ENCODE measurements at places on chromosomes 2 and 18. TPM values are rescaled to one million over a fixed set of nuclear protein-coding genes. Genes with fewer than 3 reads are reported as not detected.

Gene TFPI
- total RNA-seq, result 52.9 TPM

GRCh38 chr18:13712400-13713131 lies 13.8 kb downstream of the FAM210A start:
- no peak overlapping the region for H3K4me3 ChIP-seq
- H3K27me3 ChIP-seq, result no peaks in the 10 kb centered on the region
- no peak overlapping the region for H3K27ac ChIP-seq
- no peak for DNase-seq
- H3K36me3 ChIP-seq, result no peaks in the 10 kb centered on the region
- H3K4me1 ChIP-seq, result peaks cover 4% of the 10 kb centered on the region

DNA sequence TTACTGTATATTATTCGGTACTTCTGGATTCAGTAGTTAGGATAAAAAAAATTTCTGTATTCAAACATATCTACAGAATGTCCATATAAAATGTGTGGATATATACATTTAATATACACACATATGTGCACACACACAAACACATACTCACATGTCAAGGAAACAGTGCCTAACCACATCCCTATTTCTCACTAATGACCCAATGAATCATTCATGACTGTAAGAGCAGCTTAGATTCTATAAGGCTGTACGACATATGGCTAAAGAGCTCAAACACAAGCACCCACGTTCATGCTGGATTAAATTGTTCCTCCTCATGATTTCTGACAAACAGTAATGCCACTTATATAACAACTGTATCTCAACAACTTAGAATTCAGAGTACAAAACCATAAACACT lies 457.3 kb downstream of the ADCYAP1 start:
- no peaks in the 10 kb centered on the region for H3K27me3 ChIP-seq
- no peak for DNase-seq
- no peak overlapping the region for H3K4me3 ChIP-seq

DNA sequence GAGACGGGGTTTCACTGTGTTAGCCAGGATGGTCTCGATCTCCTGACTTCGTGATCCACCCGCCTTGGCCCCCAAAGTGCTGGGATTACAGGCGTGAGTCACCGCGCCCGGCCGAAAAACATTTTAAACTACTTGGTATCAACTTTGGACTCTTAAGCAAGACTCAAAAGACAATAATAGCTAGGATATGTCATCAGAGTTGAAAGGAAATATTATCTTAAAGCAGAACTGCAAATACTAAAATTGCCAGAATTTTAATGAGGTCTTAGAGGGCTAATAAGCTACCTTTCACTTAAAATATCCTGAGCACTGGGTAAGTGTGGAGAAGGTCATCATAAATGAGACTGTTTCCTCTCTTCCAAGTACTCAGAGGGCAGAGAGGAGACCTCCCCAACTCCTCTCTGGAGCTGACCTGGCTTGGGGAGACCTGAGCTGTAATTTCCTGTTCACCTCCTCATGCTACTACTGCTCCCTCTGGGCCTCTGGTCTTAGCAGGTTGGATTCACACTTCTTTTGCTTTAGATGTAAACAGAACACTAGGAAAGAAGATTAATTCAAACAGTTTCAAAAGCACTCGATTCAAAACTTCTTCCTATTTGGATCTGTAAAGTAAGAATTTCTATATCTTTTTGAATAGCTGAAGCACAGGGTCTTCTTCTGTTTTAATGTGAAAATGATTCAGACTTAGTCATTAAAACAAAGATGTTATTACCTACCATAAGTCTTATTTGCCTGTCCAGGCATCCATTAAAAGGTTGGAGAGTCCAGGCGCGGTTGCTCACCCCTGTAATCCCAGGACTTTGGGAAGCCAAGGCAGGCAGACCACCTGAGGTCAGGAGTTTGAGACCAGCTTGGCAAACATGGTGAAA lies 16.5 kb downstream of the CNRIP1 start:
- H3K27me3 ChIP-seq, result no peaks in the 10 kb centered on the region
- DNase-seq, result no peak
- H3K4me3 ChIP-seq, result no peak overlapping the region
- no peaks in the 10 kb centered on the region for H3K4me1 ChIP-seq
- H3K36me3 ChIP-seq, result no peaks in the 10 kb centered on the region

DNA sequence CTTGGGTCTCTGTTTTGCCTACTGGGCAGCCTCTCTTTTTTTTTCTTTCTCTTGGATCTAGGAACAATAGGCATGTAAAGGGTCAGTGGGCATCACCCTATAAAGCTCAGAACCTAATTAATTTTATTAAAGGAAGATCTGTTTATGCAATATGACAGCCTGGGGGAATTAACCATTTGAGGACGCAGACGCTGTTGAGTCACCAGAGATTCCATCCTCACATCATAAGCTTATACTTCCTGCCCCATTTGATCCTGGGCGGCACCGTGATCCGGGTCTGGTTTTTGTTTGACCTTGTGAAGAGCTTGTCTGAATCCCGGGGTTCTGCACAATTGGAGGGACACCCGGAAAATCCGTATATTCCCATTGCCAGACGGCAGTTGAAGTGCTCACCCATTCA lies 16.8 kb upstream of the BCL11A start:
- DNase-seq, result no peak
- H3K4me1 ChIP-seq, result peaks cover 3% of the 10 kb centered on the region
- H3K27ac ChIP-seq, result no peak overlapping the region
- peaks cover 52% of the 10 kb centered on the region for H3K27me3 ChIP-seq

Gene VPS4B
- 65.5 TPM for total RNA-seq

Gene MC5R
- 0.26 TPM for total RNA-seq

DNA sequence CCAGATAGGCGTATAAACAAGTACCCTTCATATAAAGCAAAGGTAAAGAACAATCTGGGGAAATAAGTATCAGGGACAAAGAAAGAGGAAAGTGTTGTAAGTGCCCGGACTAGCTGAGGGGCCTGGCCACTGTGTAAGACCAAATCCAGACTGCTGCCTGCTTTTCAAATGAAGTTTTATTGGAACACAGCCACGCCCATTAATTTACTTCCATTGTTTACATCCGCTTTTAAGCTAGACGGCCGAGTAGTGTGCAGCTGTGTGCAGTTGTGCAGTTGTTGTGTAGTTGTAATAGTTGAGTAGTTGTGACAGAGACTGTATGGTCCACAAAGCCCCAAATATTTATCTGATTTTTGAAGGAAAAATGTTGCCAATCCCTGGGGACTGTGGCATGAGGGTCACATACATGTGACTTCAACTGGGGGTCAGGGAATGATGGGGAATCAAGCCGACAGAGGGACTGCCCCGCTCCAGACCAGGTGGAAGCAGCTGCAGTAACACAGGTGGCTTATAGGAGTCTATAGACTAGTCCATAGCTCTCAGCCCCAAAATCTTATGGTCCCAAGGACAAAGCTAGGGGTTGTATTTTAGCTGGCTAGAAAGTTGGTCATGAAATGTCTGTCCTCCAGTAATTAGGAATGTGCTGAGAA lies 30.0 kb downstream of the FHL2 start:
- no peak overlapping the region for H3K27ac ChIP-seq
- H3K36me3 ChIP-seq, result peaks cover 80% of the 10 kb centered on the region

- no peak overlapping the region for H3K4me3 ChIP-seq
- H3K4me1 ChIP-seq, result peaks cover 10% of the 10 kb centered on the region
- DNase-seq, result no peak
- no peaks in the 10 kb centered on the region for H3K27me3 ChIP-seq
- H3K36me3 ChIP-seq, result peaks cover 5% of the 10 kb centered on the region
- H3K27ac ChIP-seq, result no peak overlapping the region
These were observed 61.2 kb upstream of the B3GNT7 start for GRCh38 chr2:231334179-231334930.

GRCh38 chr2:223989856-223990232 lies 32.6 kb downstream of the MRPL44 start:
- no peaks in the 10 kb centered on the region for H3K4me1 ChIP-seq
- H3K36me3 ChIP-seq, result no peaks in the 10 kb centered on the region
- no peak overlapping the region for H3K27ac ChIP-seq

Gene RPRM
- total RNA-seq, result 0.53 TPM

DNA sequence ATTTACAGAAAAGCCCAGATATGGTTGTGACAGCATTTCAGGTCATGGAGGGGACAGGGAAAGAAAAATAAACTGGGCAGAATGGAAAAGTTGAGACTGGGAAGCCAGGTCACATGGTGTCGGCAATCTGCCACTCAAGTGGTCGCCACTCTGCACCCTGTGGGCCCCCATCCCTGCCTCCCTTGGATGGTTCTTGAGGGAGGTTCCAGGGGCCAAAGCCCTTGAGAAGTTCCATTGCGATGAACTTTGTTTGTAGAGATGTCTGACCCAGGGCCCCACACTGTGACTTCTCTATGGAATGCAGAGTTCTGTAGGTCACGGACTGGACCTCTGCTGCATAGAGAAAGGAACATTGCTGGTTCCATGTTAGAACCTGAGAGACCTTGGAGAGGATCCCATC lies 105.7 kb upstream of the SLC14A2 start:
- no peaks in the 10 kb centered on the region for H3K4me1 ChIP-seq
- no peak overlapping the region for H3K27ac ChIP-seq
- peaks cover 9% of the 10 kb centered on the region for H3K27me3 ChIP-seq
- DNase-seq, result no peak

GRCh38 chr2:30688956-30689401 lies 118.3 kb downstream of the CAPN13 start:
- no peaks in the 10 kb centered on the region for H3K4me1 ChIP-seq
- H3K27ac ChIP-seq, result no peak overlapping the region
- H3K4me3 ChIP-seq, result no peak overlapping the region

DNA sequence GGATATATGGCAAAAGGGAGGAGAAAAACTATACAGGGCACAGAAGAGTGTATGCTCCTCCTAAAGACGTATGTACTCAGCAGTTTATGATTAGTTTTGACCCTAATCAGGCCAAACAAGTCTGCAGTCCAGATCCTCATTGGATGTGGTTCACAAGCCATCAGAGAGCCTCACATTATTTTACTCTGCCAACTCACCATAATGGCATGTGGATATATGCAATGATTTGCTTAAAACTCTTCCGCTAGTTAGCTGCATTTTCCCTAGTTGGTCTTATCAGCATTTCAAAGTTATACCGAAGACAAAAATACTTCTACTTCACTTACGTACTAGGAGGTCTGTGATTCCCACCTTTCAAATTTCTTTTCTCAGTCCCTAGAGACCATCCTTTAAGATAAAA lies 198.4 kb downstream of the CMPK2 start:
- no peaks in the 10 kb centered on the region for H3K36me3 ChIP-seq
- no peaks in the 10 kb centered on the region for H3K27me3 ChIP-seq
- peak; percentile 55 for DNase-seq
- no peaks in the 10 kb centered on the region for H3K4me1 ChIP-seq
- no peak overlapping the region for H3K27ac ChIP-seq

- no peaks in the 10 kb centered on the region for H3K4me1 ChIP-seq
- no peak overlapping the region for H3K27ac ChIP-seq
- no peak for DNase-seq
- H3K36me3 ChIP-seq, result no peaks in the 10 kb centered on the region
These were observed 193.2 kb upstream of the HS6ST1 start for GRCh38 chr2:128511731-128512378.

GRCh38 chr2:222738312-222738711 lies 66.9 kb downstream of the MOGAT1 start:
- no peaks in the 10 kb centered on the region for H3K27me3 ChIP-seq
- H3K36me3 ChIP-seq, result no peaks in the 10 kb centered on the region
- H3K4me1 ChIP-seq, result no peaks in the 10 kb centered on the region

- no peaks in the 10 kb centered on the region for H3K27me3 ChIP-seq
- H3K4me1 ChIP-seq, result peaks cover 5% of the 10 kb centered on the region
- no peak overlapping the region for H3K27ac ChIP-seq
- DNase-seq, result no peak
These were observed 59.7 kb downstream of the POLE4 start for GRCh38 chr2:75018162-75018561.

GRCh38 chr18:48590678-48591077 lies 51.8 kb downstream of the CTIF start:
- peaks cover 16% of the 10 kb centered on the region for H3K4me1 ChIP-seq
- H3K36me3 ChIP-seq, result no peaks in the 10 kb centered on the region
- peak overlapping the region; percentile 36 for H3K27ac ChIP-seq
- H3K27me3 ChIP-seq, result no peaks in the 10 kb centered on the region
- no peak overlapping the region for H3K4me3 ChIP-seq
- DNase-seq, result peak; percentile 82

DNA sequence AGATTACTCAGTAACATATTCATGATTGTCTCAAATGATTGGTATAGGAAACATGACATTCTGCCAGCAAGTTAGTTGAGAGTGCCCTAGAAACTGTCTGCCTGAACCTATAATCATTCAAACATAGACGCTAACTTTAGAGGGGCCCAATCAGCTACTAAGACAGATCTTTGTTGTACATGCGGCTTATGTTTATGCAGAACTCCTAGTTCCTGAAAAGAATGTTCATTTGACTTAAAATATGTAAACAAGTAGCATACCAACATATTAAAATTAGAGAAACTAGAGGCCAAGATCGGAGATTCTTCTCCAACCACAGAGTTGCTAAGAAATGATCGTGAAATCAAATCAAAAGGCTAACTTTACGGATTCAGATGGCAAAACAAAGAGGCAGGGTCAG lies 4.2 kb upstream of the METAP1D start:
- no peak overlapping the region for H3K4me3 ChIP-seq
- peaks cover 4% of the 10 kb centered on the region for H3K4me1 ChIP-seq
- H3K27ac ChIP-seq, result no peak overlapping the region
- DNase-seq, result no peak

Gene HOXD8
- total RNA-seq, result not detected

DNA sequence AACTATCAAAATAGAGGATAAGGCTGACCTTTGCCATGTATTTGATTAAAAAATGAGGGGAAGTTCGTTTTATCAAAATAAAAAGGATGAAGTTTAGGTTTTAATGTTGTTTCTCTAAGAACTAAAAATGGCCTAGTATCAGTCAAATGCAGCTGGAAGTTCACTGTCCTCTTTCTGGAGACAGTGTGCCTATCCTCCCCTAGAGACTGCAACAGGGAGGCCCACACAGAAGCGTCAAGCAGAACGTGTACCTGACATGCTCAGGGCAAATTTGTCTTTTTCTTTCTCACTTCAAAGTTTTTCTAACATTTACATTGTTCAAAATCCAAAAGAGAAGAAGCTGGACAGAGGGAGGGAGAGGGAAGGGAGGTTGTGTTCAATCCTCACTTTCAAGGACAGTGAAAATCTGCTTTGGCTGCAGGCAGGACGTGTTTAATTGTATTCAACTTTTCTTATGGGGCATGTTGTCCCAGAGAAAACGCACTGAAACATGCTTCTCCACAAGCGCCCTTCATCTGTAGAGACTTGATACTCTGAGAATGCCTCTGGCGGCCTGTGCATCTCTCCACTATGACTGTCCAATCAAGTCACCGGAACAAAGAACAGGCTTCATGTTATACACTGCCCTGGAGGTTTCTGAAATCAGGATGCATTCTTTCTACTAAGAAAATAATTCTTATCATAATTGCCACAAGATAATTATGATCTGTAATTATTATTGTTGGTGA lies 65.1 kb downstream of the FAM210A start:
- H3K27ac ChIP-seq, result no peak overlapping the region
- H3K36me3 ChIP-seq, result no peaks in the 10 kb centered on the region
- DNase-seq, result no peak
- H3K4me1 ChIP-seq, result no peaks in the 10 kb centered on the region

DNA sequence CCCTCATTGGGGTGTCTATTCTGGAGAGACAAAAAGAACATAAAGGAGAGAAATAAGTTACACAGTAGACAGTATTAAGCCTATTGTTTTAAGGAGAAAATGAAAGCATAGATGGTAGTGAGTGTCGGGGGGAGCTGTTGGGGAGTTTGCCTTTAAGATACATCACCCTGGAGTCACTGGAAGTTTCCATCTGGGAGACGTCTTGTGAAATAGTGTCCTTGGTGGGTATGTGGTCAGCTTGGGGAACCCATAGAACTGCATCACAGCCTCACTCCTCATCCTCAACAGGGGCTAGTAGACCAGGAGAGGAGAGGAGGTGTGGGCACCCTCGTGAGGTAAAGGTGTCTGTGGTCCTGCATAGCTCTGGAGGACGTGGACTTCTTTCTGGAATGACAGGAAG lies 60.6 kb downstream of the RNF144A start:
- no peaks in the 10 kb centered on the region for H3K27me3 ChIP-seq
- H3K27ac ChIP-seq, result no peak overlapping the region
- no peak for DNase-seq

Gene FBLN7
- not detected for total RNA-seq

All from astrocyte (in vitro differentiated cells and primary cell).